ENCODE measurements at places on chromosomes 3 and 15.

DNA sequence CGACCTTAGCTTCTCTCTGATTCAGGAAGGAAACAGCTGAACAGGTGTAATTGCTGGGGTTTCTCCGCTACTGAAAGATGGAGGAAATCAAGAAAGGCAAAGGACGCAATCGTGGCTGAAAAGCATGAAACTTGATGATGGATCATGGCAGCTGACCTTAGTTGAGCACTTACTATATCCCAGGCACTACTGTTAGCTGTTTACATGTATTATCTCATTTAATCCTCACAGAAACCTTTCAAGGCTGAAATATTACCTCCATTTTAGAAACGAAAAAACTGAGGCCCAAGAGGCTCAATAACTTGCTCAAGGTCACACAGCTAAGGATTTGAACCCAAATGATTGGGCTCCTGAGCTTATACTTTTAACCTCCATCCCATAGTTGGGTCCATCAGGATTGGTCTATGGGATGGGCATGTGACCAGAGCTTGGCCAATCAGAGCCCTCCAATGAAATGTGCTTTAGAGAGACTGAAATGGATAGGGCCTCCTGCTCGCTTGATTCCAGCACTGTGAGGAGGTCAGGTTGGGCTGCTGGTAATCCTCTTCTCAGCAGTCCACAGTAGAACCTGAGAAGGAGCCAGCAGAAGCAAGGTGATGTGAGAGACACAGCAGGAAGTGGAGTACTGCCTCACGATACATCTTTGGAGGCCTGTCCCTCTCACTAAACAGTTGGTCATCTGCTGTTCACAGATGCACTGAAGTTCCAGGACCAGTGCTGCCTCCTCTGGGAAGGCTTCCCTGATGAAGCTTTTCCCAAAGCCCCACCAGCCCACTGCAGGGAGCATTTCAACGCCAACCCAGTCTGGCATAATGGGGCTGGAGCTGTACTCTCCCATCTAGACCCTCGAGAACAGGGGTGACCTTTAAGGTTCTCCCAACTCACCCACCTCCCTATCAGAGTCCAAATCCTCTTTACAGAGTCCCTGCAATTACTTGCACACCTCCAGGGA lies 10.4 kb downstream of the CLN6 start:
- DNase-seq, result no peak

DNA sequence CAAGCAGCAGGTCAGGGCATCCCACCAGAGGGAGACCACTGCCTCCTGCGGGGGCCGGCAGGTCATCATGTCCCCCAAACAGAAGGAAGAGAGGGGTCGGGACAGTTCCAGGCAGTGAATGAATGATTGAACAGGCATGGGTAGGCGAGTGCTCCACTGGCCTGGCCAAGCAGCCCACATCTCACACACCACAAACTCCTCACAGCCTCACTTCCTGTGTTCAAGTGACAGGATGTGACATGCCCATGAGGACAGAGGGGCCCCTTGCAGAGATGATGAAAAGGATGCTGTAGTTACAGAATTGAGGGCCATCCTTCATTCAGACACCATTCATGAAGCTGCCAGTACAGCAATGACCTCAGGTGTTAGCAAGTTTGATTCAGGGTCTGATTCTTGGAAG lies 3.7 kb downstream of the IQSEC1 start:
- DNase-seq, result no peak

- peak; percentile 30 for DNase-seq
Measured at GRCh38 chr15:64634576-64635498, 140.6 kb downstream of the RBPMS2 start.

DNA sequence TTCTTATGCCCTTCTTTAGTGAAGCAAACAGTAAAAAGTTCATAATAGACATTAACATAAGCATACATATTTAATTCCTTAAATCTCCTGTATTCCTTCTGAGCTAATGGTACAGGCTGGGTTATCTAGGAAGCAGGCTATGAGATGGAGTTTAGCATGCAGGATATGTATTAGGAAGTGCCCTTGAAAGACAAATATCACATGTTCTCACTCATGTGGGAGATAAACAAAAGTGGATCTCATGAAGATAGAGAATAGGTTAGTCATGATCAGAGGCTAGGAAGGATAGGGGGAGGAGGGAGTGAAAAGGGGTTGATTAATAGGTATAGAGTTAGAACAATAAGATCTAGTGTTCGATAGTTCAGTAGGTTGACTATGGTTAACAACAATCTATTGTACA lies 105.4 kb downstream of the CLASP2 start:
- DNase-seq, result no peak

- peak; percentile 77 for DNase-seq
Measured at GRCh38 chr3:181709537-181710279, 2.0 kb upstream of the SOX2 start.

GRCh38 chr3:69542089-69542804 lies 156.4 kb upstream of the FRMD4B start:
- DNase-seq, result peak; percentile 69

Measured in right hindlimb (tissue), 1 donor.